ENCODE measurements at places on chromosomes 4 and X. TPM values are rescaled to one million over a fixed set of nuclear protein-coding genes. Genes with fewer than 3 reads are reported as not detected.

The STAP1 gene
- not detected for total RNA-seq

The TSPAN7 gene
- total RNA-seq: 0.49 TPM

The TREX2 gene
- total RNA-seq: 1.1 TPM

The RNF212 gene
- 0.37 TPM for total RNA-seq

The CPLX1 gene
- total RNA-seq: not detected

The GPC3 gene
- total RNA-seq: 2.8 TPM

The MMAA gene
- total RNA-seq: 6.2 TPM

The YTHDC1 gene
- 22.7 TPM for total RNA-seq

The SMAD1 gene
- total RNA-seq: 28.1 TPM

The TEX13D gene
- not detected for total RNA-seq

The SERTM2 gene
- total RNA-seq: not detected

The MFSD8 gene
- 8.2 TPM for total RNA-seq

The SSX2B gene
- not detected for total RNA-seq

The SNCA gene
- total RNA-seq: not detected
